ENCODE measurements at places on chromosomes 11 and 22.

DNA sequence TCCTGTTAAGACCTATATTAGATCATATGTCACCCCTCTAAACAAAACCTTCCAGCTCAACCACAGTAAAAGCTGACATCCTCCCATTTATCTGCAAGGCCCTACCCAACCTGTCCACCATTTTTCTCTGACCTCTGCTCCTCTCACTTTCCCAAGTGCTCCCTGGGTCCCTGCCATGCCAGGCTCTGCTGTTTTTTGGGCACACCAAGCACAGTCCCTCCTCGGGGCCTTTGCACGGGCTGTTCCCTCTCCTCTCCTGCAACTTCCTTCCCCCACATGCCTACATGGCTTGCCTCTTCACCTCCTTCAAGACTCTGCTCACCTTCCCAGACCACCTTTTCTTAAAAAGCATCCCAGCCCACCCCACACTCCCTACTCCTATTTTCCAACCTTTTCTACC, 9.8 kb downstream of the TST start:
- no peak for DNase-seq

- DNase-seq: no peak
Measured at GRCh38 chr22:42906605-42907348, 49.7 kb upstream of the ARFGAP3 start.

- DNase-seq: no peak
Measured at GRCh38 chr11:17400048-17400775, 11.8 kb upstream of the KCNJ11 start.

- no peak for DNase-seq
Measured at GRCh38 chr22:39437791-39438704, 18.8 kb upstream of the MGAT3 start.

- no peak for DNase-seq
Measured at GRCh38 chr22:25134451-25134850, 65.2 kb upstream of the CRYBB3 start.

Measured in nephron progenitor cell (in vitro differentiated cells).